GM12878 (cell line): ENCODE measurements at places on chromosomes 2 and 18. TPM values are rescaled to one million over a fixed set of nuclear protein-coding genes. Genes with fewer than 3 reads are reported as not detected.

OXER1 gene
- total RNA-seq: 6.6 and 7.6 TPM in 2 replicates

ACVR1C gene
- not detected in 2 replicates for total RNA-seq

CHRND gene
- not detected in 2 replicates for total RNA-seq

RASGRP3 gene
- 61.7 and 64.5 TPM in 2 replicates for total RNA-seq
